ENCODE measurements at places on chromosomes 1 and 21. TPM values are rescaled to one million over a fixed set of nuclear protein-coding genes. Genes with fewer than 3 reads are reported as not detected.
A peak's percentile ranks its signal among the peaks of the same experiment; 100 is the strongest.

- no peak overlapping the region for H3K27ac ChIP-seq
- H3K4me3 ChIP-seq, result no peak overlapping the region
- no peaks in the 10 kb centered on the region for H3K27me3 ChIP-seq
- DNase-seq, result no peak
- H3K4me1 ChIP-seq, result no peaks in the 10 kb centered on the region
Measured at GRCh38 chr1:37105911-37106310, 71.6 kb upstream of the GRIK3 start.

Gene VSIG8
- not detected for total RNA-seq

DNA sequence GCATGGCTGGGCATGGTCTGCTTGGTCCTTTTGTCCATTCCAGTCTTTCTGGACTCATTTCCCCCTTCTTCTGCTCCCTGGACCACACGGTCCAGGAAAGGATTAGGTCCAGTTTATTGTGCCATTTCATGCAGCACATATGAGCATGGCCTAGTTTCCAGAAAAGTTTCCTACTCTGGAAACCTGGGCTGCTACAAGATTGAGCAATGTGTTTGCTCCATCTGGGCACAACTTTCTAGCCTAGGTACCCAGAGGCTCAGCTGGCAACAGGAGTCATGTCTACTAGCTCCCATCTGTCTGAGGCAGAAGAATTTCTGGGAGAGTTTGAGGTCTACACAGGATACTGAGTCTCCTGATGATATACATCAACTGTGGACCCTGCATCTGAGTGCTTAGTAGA lies 14.8 kb downstream of the FMOD start:
- H3K4me3 ChIP-seq, result no peak overlapping the region
- H3K27ac ChIP-seq, result no peak overlapping the region
- DNase-seq, result no peak
- H3K4me1 ChIP-seq, result peaks cover 7% of the 10 kb centered on the region
- H3K27me3 ChIP-seq, result peaks cover 3% of the 10 kb centered on the region

GRCh38 chr1:92701147-92701546 lies 83.8 kb downstream of the EVI5 start:
- H3K4me1 ChIP-seq, result peaks cover 10% of the 10 kb centered on the region
- DNase-seq, result no peak
- no peaks in the 10 kb centered on the region for H3K27me3 ChIP-seq
- H3K27ac ChIP-seq, result no peak overlapping the region

Gene SPRTN
- 15.0 TPM for total RNA-seq

- no peaks in the 10 kb centered on the region for H3K36me3 ChIP-seq
- no peak for DNase-seq
- no peak overlapping the region for H3K4me3 ChIP-seq
- peaks cover 78% of the 10 kb centered on the region for H3K4me1 ChIP-seq
- peak overlapping the region; percentile 36 for H3K27ac ChIP-seq
- peaks cover 2% of the 10 kb centered on the region for H3K27me3 ChIP-seq
Measured at GRCh38 chr21:38988509-38989378, 183.0 kb downstream of the ETS2 start.

DNA sequence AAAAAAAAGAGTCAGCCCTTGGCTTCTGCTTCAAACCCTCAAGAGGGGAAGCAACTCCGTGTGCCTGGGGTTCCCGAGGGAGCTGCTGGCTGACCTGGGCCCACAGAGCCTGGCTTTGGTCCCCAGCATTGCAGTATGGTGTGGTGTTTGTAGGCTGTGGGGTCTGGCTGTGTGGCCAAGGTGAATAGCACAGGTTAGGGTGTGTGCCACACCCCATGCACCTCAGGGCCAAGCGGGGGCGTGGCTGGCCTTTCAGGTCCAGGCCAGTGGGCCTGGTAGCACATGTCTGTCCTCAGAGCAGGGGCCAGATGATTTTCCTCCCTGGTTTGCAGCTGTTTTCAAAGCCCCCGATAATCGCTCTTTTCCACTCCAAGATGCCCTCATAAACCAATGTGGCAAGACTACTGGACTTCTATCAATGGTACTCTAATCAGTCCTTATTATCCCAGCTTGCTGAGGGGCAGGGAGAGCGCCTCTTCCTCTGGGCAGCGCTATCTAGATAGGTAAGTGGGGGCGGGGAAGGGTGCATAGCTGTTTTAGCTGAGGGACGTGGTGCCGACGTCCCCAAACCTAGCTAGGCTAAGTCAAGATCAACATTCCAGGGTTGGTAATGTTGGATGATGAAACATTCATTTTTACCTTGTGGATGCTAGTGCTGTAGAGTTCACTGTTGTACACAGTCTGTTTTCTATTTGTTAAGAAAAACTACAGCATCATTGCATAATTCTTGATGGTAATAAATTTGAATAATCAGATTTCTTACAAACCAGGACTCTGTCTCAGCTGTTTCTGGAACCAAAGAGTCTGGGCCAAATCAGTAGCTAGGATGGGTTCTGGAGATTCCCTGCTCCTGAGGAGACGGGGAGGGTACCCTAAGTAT lies 26.8 kb upstream of the KDM4A start:
- no peaks in the 10 kb centered on the region for H3K27me3 ChIP-seq
- H3K27ac ChIP-seq, result peak overlapping the region; percentile 71
- peak; percentile 68 for DNase-seq

- H3K4me1 ChIP-seq, result peaks cover 73% of the 10 kb centered on the region
- H3K4me3 ChIP-seq, result peak overlapping the region; percentile 95
- DNase-seq, result no peak
Measured at GRCh38 chr1:169109561-169110134, 3.2 kb downstream of the ATP1B1 start.

- no peak overlapping the region for H3K4me3 ChIP-seq
- peak overlapping the region; percentile 47 for H3K27ac ChIP-seq
Measured at GRCh38 chr1:199029401-199029800, 390.6 kb downstream of the PTPRC start.

Gene OR10J1
- total RNA-seq, result not detected

- H3K4me1 ChIP-seq, result no peaks in the 10 kb centered on the region
- no peak for DNase-seq
- H3K36me3 ChIP-seq, result no peaks in the 10 kb centered on the region
- H3K4me3 ChIP-seq, result no peak overlapping the region
- H3K27ac ChIP-seq, result no peak overlapping the region
Measured at GRCh38 chr21:14241297-14241696, 25.3 kb downstream of the RBM11 start.

DNA sequence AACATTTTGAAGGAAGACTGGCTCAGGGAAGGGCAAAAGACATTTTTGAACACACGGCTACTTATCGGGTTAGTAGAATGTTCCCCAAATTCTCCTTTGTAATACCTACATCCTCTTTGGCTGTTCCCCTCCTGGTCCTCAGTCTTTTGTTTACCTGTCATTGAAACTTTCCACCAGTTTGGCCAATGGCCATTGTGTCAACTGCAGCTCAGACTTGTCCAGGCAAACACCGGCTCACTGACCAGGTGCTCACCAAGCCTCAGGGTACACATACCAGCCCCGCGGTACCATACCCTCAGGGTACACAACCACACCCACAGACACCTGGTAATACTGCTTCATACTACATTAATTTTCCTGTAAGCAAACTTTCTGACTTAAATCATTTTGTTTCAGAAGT lies 84.8 kb upstream of the ZNF648 start:
- no peak for DNase-seq
- H3K4me3 ChIP-seq, result no peak overlapping the region
- no peaks in the 10 kb centered on the region for H3K36me3 ChIP-seq
- no peaks in the 10 kb centered on the region for H3K27me3 ChIP-seq

Gene ARHGAP30
- not detected for total RNA-seq

- H3K4me3 ChIP-seq, result no peak overlapping the region
- H3K4me1 ChIP-seq, result no peaks in the 10 kb centered on the region
- no peak for DNase-seq
- H3K27ac ChIP-seq, result no peak overlapping the region
- H3K36me3 ChIP-seq, result no peaks in the 10 kb centered on the region
Measured at GRCh38 chr1:209772126-209772525, 12.2 kb downstream of the C1orf74 start.

Gene SPRR2F
- total RNA-seq, result not detected

DNA sequence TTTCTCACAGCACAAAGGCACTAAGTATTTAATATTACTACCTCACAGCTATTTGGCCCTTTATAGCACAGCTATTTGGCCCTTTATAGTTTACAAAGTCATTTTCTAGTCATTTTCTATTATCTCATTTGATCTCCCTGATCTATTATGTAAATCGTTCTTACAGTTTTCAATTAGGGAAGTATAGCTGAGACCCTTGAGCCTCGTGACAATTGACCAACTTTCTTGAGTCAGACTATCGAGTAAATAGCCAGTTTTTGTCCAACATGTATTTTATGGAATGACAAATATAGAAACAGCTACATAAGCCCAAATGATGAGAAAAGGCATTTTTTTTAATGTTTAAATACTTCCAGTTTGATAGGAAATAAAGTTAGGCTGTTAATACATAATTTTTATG lies 7.0 kb upstream of the ANGPTL1 start:
- H3K36me3 ChIP-seq, result no peaks in the 10 kb centered on the region
- H3K4me1 ChIP-seq, result peaks cover 3% of the 10 kb centered on the region
- H3K4me3 ChIP-seq, result no peak overlapping the region
- H3K27me3 ChIP-seq, result no peaks in the 10 kb centered on the region
- DNase-seq, result no peak

Gene FAM78B
- total RNA-seq, result 0.13 TPM

Gene AMY1A
- total RNA-seq, result not detected

GRCh38 chr1:116769561-116769977 lies 15.3 kb downstream of the CD2 start:
- H3K4me1 ChIP-seq, result peaks cover 11% of the 10 kb centered on the region
- no peaks in the 10 kb centered on the region for H3K36me3 ChIP-seq
- H3K27ac ChIP-seq, result no peak overlapping the region

DNA sequence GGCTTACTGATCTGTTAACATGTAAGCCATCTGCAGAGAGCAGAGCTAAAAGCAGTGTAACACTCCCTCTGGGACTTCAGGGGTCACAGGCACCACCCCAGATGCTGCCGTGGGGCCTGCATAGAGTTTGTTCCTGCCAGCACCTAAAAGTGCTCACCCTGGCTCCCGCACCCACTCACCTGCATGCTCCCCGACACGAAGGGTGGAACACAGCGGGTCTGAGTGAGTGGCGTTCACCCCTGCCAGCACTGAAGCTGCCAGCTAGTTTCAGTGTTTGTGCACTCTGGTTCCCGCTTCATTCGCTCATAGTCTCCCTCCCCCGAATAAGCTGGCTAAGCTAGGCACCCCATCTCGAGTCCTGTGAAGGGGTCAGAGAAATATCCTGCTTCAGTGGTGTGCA lies 1681.0 kb downstream of the NCAM2 start:
- no peak for DNase-seq
- H3K4me3 ChIP-seq, result no peak overlapping the region
- no peak overlapping the region for H3K27ac ChIP-seq

GRCh38 chr1:73040811-73041210 lies 758.5 kb upstream of the NEGR1 start:
- no peak for DNase-seq
- no peak overlapping the region for H3K27ac ChIP-seq
- H3K36me3 ChIP-seq, result no peaks in the 10 kb centered on the region
- no peak overlapping the region for H3K4me3 ChIP-seq

DNA sequence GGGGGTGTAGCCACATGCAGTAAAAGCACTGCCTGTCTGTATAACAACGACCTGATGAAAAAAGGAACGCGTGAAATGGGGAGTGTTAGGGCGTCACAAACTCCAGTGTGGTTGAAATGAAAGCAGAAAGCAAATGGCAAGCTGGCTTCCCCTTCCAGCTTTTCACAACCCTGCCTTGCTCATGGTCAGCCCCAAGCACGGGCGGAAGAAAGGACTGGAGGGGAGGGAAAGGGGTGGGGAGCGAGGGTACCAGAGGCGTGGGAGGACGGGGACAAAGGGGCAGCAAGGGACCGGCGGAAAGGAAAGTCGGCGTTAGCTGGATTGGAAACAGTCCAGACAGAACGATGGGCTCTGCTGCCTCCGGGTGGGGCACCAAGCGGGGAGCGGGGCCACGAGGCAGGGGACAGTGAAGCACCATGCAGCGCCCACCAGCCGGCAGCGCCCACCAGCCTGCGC lies 9.6 kb downstream of the VPS26C start:
- no peaks in the 10 kb centered on the region for H3K36me3 ChIP-seq
- H3K4me3 ChIP-seq, result peak overlapping the region; percentile 83
- no peak for DNase-seq
- peak overlapping the region; percentile 94 for H3K27ac ChIP-seq

Gene C1orf167
- total RNA-seq, result 0.36 TPM

DNA sequence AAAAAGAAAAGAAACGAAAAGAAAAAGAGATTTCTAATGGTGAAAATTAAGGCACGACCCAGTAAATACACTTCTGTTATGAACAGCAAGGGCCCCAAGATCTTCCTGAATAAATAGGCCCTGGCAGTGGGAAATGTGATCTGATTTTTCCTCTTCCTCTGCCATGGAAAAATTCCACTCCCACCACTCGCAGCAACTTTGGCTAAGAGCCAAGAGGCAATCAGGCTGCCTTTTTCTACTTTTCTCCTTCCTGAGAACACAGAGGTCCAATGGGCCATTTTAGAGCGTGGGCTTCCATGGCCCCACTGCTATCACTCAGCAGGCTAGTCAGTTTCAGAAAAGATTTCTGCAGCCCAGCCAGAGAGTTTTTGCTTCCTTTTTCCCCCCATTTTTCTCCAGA lies 33.7 kb upstream of the AK4 start:
- peaks cover 29% of the 10 kb centered on the region for H3K4me1 ChIP-seq
- H3K27ac ChIP-seq, result peak overlapping the region; percentile 88
- no peak for DNase-seq
- no peak overlapping the region for H3K4me3 ChIP-seq
- H3K27me3 ChIP-seq, result no peaks in the 10 kb centered on the region

Gene CLDN8
- not detected for total RNA-seq

- H3K27ac ChIP-seq, result no peak overlapping the region
- H3K4me3 ChIP-seq, result no peak overlapping the region
- H3K27me3 ChIP-seq, result no peaks in the 10 kb centered on the region
- H3K4me1 ChIP-seq, result peaks cover 52% of the 10 kb centered on the region
Measured at GRCh38 chr1:201279313-201279712, 4.0 kb upstream of the PKP1 start.

Gene GJA4
- total RNA-seq, result 0.87 TPM

- DNase-seq, result no peak
- no peak overlapping the region for H3K27ac ChIP-seq
- peaks cover 9% of the 10 kb centered on the region for H3K27me3 ChIP-seq
- no peaks in the 10 kb centered on the region for H3K4me1 ChIP-seq
Measured at GRCh38 chr1:110587906-110588305, 18.3 kb downstream of the KCNA2 start.

Gene TNFRSF4
- 0.59 TPM for total RNA-seq

- H3K27ac ChIP-seq, result no peak overlapping the region
- H3K36me3 ChIP-seq, result no peaks in the 10 kb centered on the region
- no peak overlapping the region for H3K4me3 ChIP-seq
- peaks cover 3% of the 10 kb centered on the region for H3K4me1 ChIP-seq
- H3K27me3 ChIP-seq, result no peaks in the 10 kb centered on the region
- DNase-seq, result no peak
Measured at GRCh38 chr1:240559781-240560180, 52.2 kb downstream of the GREM2 start.

Gene OR2L5
- not detected for total RNA-seq
